ENCODE measurements at places on chromosomes 5 and 9. TPM values are rescaled to one million over a fixed set of nuclear protein-coding genes. Genes with fewer than 3 reads are reported as not detected.

The ACOT12 gene
- not detected for total RNA-seq

The GAS1 gene
- total RNA-seq, result 198 TPM

The F2RL2 gene
- 8.2 TPM for total RNA-seq

The TRIM36 gene
- 0.12 TPM for total RNA-seq

The ZNF608 gene
- total RNA-seq, result 35.3 TPM

The PLPPR1 gene
- total RNA-seq, result not detected

The LCN1 gene
- not detected for total RNA-seq

The C6 gene
- 20.7 TPM for total RNA-seq

The NADK2 gene
- 25.7 TPM for total RNA-seq

The SHISAL2B gene
- not detected for total RNA-seq

The ABCA1 gene
- 32.9 TPM for total RNA-seq

The GSN gene
- 739 TPM for total RNA-seq

The ARL14EPL gene
- total RNA-seq, result not detected

The CCDC69 gene
- total RNA-seq, result 11.7 TPM

The PCDHGA1 gene
- 1.3 TPM for total RNA-seq

The PRELID1 gene
- total RNA-seq, result 57.3 TPM

The C9orf153 gene
- not detected for total RNA-seq

The STPG3 gene
- total RNA-seq, result not detected

The GRM6 gene
- not detected for total RNA-seq

The PNPLA7 gene
- 3.3 TPM for total RNA-seq

The TMEM8B gene
- total RNA-seq, result 3.7 TPM

The C5orf52 gene
- not detected for total RNA-seq

The ADRB2 gene
- not detected for total RNA-seq

The PCDHGA9 gene
- total RNA-seq, result 5.3 TPM

The MCTP1 gene
- total RNA-seq, result 1.9 TPM

The IFNA21 gene
- not detected for total RNA-seq

The ADAMTS19 gene
- 0.15 TPM for total RNA-seq

The TPRN gene
- total RNA-seq, result 9.4 TPM

The TICAM2 gene
- total RNA-seq, result 4.7 TPM

The FAM151B gene
- total RNA-seq, result 1.9 TPM

The FCN2 gene
- not detected for total RNA-seq

The ARSI gene
- 0.24 TPM for total RNA-seq

The WNT8A gene
- not detected for total RNA-seq

The FOXD4L6 gene
- total RNA-seq, result not detected

The CLIC3 gene
- total RNA-seq, result 3.2 TPM

The NIPAL4 gene
- 0.93 TPM for total RNA-seq

The PTGES gene
- 7.4 TPM for total RNA-seq

The PJA2 gene
- total RNA-seq, result 55.7 TPM

The IL13 gene
- not detected for total RNA-seq

The ELAVL2 gene
- 0.12 TPM for total RNA-seq

The UGT3A1 gene
- total RNA-seq, result not detected

The HARS1 gene
- total RNA-seq, result 43.6 TPM

The INSL6 gene
- not detected for total RNA-seq

The PCDHB7 gene
- total RNA-seq, result 1.3 TPM

The EIF4E1B gene
- total RNA-seq, result not detected

The QRFP gene
- not detected for total RNA-seq

The STX17 gene
- 26.6 TPM for total RNA-seq

The CER1 gene
- total RNA-seq, result not detected

The ANXA2R gene
- total RNA-seq, result 2.5 TPM

The ROPN1L gene
- total RNA-seq, result not detected

The DCTN3 gene
- 71.7 TPM for total RNA-seq

Data from cardiac ventricle fibroblast (primary cell).